ENCODE measurements at places on chromosomes 5 and 9.
A peak's percentile ranks its signal among the peaks of the same experiment; 100 is the strongest.

GRCh38 chr5:177295924-177296323 is 7.6 kb downstream of the RAB24 start:
- DNase-seq: no peak

DNA sequence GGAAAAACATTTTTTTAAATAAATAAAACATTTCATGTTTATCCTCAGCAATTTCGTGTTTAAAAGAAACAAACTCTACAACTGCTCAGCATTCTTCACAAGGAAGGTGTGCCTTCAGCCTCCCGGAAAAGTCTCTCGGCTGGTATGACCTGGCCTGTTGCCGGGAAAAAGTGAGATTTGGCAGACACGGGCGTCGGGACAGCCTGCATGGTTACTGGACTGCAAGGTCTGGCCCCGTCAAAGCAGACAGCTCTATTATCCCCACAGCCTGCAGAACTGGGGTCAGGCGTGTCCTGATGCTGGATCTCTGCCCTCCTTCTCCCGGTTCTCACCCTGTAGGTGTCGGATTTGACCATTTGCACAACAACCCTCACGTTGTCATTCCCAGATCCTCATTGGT is 120.3 kb upstream of the SPATA31C2 start:
- DNase-seq: peak; percentile 69

DNA sequence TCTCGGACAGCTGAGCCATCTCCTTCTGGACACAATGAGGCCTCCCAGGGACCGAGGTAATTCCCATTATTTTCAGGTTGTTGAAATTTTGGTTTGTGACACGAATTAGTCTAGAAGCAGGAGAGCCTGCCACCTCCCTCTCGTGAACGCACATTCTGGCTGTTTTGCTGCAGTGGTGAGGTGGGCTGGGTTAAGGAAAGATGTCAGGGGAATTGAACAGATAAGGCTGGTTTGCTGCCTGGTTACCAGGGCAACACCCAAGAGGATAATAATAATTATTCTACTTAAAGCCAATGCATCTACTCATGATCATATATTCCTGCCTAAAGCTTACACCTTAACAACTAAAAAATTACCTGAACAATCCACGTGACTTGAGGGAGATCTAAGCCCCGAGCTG is 38.1 kb downstream of the DDX31 start:
- DNase-seq: no peak

- no peak for DNase-seq
Measured at GRCh38 chr5:75078027-75078426, 25.7 kb upstream of the GCNT4 start.

- DNase-seq: peak; percentile 28
Measured at GRCh38 chr5:36359267-36359666, 57.6 kb upstream of the RANBP3L start.

DNA sequence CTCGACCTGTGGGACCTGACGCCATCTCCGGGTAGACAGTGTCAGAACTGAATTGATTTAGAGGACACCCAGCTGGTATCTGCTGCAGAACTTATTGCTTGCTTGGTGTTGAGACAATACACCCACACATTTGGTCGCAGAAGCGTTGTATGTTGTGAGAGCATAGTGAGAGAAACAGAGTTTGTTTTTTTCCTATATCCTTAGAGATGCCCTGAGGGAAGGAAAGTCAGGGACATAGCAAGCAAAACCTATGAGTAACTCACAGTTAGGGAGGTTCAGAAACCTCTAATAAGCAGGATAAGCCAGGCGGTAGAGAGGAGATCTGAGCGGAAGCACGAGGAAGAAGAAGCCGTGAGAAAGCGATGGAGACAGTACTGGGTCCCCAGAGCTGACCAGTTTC is 59.8 kb downstream of the PTCD2 start:
- no peak for DNase-seq

- peak; percentile 67 for DNase-seq
Measured at GRCh38 chr5:76576450-76576849, 46.8 kb downstream of the F2RL2 start.

GRCh38 chr9:72951520-72952380 is 1.1 kb downstream of the ALDH1A1 start:
- no peak for DNase-seq

GRCh38 chr5:158897444-158898160 is 202.1 kb downstream of the EBF1 start:
- DNase-seq: no peak

GRCh38 chr9:114065304-114065703 is 12.8 kb downstream of the AMBP start:
- no peak for DNase-seq

- no peak for DNase-seq
Measured at GRCh38 chr5:80654054-80654390, 430 bp upstream of the MSH3 start.

- peak; percentile 69 for DNase-seq
Measured at GRCh38 chr5:135964670-135965320, 10.0 kb upstream of the LECT2 start.

DNA sequence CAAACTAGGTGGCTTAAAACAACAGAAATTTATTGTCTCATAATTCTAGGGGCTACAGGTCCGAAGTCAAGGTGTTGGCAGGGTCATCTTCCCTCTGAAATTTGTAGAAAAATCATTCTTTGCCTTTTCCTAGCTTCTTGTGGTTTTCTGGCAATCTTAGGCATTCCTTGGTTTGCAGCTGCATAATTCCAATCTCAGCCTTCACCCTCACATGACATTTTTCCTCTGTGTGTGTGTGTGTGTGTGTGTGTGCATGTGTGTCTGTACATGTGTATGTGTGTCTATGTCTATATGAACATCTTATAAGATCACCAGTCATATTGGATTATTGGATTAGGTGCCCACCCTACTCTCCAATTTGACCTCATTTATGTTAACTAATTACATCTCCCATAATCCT is 330.6 kb downstream of the CHSY3 start:
- DNase-seq: no peak

- no peak for DNase-seq
Measured at GRCh38 chr5:176355400-176356178, 6.0 kb downstream of the KIAA1191 start.

DNA sequence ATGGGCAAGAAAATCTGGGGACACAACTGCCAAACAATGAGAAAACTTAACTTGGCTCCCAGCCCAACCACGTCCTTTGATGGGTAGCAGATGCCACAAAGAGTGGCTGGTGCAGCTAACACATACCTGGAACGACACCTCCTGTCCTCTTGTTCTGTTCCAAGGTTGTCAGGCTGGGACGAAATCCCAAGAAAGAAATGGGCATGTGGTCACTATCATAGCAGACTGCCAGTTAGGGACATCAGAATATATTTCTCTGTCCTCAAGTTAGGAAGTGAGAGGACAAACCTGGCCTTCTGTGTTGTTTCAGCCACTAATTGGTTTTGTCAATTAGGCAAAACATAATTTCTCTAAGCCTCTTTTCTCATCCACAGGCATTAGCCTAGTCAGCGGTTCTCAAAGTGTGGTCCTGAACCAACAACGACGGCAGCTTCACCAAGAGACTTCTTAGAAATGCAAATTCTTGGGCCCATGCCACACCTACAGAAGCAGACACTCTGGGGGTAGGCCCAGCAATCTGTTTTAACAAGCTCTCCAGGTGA is 63.4 kb downstream of the RAPGEF1 start:
- no peak for DNase-seq

GRCh38 chr5:54212331-54212730 is 98.0 kb downstream of the ARL15 start:
- no peak for DNase-seq

GRCh38 chr9:19087106-19088000 is 15.4 kb downstream of the HAUS6 start:
- DNase-seq: no peak

DNA sequence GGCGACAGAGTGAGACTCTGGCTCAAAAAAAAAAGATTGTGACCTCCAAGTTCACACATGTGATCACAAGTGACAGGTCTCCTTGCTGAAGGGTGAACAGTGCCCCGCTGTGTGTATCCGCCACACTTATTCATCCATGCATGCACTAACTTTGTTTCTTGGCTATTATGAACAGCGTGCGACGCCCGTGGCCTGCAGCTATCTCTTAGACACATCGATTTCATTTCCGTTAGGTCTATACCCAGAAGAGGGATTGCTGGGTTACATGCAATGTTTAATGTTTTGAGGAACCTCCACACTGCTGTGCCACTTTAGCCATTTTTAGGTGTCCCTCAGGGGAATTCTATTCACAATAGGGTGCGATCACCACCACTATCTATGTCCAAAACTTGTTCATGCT is 12.1 kb upstream of the EGFL7 start:
- DNase-seq: no peak

GRCh38 chr9:123763910-123764588 is 165.9 kb downstream of the DENND1A start:
- no peak for DNase-seq

DNA sequence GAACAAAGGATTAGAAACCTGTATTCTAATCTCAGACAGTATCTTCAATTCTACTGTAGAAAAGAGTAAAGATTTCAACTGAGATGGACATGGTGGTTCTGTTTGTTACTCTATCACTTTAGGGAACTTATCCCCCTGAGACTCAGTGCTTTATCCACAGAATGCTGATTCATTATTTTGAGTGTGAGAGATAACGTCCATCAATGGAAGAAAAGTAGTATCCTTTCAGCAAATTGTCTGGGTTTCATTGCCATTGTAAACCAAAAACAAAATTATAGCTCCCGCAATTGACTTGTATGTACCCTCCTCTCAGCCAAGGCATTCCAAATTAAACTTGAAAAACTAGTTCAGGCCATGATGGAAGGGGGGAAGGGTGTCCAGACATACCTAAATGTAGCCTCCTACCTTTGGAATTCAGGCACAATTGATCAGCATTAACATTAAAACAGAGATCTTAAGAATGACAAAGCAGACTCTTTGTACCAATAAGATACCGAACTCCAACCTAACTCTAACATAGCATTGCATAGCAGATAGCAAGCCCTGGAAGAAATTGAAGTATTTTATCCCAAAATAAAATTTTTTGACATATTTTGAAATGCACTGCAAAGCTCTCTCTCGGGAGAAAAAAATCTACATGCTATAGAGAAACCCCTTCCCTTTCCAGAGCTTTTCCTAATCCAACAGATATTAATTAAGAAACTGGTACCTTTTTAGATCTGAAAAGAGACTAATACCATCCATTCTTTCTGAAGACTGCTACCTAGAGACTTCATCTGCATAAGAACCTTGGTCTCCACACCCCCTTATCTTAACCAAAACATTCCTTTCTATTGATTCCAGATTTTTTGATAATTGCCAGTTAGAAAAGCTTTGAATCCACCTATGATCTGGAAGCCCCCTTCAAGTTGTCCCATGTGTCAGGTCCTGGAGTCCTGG is 1055.7 kb downstream of the PTPRD start:
- DNase-seq: no peak

DNA sequence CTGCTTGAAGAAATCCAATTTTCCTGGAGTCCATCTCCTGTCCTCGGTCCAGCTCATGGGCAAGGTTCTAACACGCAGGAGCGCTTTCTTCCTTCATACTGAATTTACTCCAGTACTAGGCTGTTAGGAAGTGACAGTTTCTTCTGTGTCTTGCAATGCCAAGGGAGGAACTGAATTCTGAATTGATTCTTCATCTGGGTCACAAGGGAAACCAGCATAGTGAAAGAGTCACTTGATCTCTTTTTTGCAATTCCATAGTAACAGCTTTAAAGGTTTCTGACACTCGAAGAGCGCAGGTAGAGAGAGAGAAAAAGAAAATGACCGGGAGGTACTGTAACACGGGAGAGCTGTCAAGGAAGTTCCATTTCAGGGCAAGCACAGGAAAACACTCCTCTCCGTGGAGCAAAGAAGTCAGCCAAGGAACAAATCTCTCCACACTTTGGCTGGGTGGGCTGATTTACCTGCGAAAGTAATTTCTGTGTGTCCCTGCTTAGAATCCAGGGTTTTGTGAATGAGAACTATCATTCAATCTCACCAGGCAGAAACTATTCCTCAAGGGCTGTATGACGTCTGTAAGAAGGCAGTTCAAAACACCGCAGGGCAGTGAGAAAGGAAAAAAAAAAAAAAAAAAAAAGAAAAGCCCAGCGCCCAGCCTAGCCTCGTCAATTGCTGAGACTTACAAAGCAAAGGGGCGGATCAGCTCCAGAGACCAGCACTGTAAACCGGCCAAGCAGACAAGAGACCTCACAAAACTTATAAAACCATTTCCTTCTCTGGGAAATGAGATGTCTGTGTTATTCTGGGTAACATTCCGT is 617.8 kb downstream of the PDE4D start:
- peak; percentile 78 for DNase-seq

- no peak for DNase-seq
Measured at GRCh38 chr9:113995963-113996362, 82.1 kb downstream of the AMBP start.

GRCh38 chr5:160312960-160313727 is 780 bp upstream of the CCNJL start:
- DNase-seq: no peak

DNA sequence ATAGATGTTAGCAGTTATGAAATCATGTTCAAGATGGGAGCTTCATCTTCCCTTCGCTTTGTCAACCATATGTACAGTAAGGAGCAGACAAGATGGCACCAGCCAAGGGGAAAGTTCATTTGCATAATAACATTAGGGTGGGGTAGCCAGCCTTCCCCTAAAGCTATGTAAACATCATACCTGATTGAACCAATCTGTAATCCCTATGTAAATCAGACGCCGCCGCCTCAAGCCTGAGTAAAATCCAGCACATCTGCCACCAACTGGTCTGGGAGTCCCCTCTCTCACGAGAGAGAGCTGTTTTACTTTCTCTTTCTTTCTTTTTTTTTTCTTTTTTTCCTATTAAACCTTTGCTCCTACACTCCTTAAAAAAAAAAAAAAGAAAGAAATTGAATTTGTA is 30.8 kb upstream of the REEP2 start:
- no peak for DNase-seq

DNA sequence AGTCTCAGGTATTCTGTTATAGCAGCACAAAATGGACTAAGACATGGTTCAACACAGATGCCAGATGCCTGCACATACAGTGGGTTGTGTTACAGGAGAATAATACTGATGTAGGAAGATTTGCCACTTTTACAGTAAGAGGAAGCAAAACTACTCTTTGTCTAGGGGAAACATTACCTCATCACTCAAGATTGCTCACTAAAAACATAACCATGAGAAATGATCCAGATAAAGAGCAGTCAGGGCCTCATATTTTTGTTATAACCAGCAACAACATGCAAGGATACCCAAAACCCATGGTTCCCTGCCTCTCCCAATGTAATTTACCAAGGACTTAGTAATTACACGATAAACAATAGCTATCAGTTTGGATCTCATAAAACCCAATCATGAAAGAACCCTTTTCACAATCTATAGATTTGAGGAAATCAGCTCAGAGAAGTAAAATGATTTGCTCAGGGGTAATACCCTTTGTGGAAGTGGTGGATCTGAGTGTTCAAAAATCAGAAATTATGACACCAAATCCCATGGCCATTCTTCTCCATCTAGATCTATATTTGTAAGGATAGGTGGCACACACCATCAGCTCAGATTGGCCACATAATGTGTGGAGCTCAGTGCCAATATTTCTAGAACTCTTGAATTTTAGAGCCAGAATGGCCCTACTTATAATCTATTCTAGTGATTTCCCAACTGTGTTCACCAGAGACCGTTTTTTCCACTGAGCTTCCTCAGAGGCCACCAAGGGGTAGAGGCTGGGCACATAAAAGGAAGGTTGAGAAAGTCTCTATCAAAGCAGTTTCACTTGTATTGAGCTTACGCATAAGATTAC is 27.8 kb downstream of the DPYSL3 start:
- no peak for DNase-seq

Measured in muscle of arm (tissue), 14 donors.